ENCODE measurements at places on chromosomes 1 and 21.

DNA sequence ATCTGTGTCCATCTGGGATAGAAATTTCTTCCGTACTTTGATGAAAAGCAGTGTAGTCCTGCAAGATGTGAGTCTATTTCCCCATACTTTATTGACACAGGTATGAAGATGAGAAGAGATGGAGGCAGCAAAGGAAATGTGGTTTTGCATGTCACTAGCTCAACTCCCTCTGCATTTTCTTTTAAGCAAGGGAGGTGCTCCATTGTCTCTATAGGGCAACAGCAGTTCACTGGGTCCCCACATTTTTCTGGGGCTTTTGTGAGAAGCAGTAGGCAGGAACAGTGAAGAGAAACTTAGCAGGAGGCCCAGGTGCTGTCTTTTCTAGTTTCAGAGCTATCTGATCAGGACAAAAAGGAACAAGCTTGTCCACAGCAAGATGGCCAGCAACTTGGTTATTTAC is 37.1 kb downstream of the C21orf91 start:
- DNase-seq, result peak; percentile 31

- peak; percentile 13 for DNase-seq
Observed at GRCh38 chr1:227934476-227935313, 13.0 kb downstream of the WNT9A start.

GRCh38 chr1:31954607-31955283 is 16.6 kb upstream of the PTP4A2 start:
- DNase-seq, result no peak

DNA sequence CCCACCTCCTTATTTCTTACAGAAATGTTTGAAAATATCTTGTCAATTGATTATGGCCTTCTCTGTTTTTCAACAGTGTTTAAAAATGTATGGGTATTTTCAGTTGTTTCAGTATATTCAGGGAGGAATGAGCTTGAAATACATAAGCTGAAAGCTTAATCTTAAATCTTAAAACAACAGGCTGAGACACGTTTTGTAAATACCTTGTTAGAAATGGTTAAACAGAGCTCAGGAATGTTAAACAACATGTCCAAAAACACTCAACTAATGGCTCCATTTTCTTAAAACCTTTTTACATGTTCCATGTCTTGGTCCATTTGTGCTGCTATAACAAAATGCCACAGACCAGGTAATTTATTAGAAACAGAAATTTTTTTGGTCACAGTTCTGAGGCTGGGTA is 953.8 kb upstream of the ADGRL2 start:
- DNase-seq, result no peak

GRCh38 chr1:154945962-154946850 is 9.7 kb upstream of the PMVK start:
- DNase-seq, result no peak

GRCh38 chr1:150168960-150169601 is 19.4 kb downstream of the PLEKHO1 start:
- DNase-seq, result peak; percentile 71

- no peak for DNase-seq
Observed at GRCh38 chr1:151970128-151970527, 23.5 kb downstream of the S100A10 start.

DNA sequence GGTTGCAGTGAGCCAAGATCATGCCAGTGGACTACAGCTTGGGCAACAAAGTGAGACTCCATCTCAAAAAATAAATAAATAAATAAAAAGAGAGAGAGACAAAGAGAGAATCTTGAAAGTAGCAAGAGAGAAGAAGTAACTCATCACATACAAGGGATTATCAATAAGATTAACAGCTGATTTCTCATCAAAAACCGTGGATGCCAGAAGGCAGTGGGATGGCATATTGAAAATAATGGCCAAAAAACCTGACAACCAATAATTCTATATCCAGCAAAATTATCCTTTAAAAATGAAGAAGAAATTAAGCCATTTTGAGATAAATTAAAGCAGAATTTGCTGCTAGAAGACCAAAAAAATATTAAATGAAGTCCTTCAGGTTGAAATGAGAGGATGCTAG is 35.7 kb downstream of the KLHDC7A start:
- no peak for DNase-seq

DNA sequence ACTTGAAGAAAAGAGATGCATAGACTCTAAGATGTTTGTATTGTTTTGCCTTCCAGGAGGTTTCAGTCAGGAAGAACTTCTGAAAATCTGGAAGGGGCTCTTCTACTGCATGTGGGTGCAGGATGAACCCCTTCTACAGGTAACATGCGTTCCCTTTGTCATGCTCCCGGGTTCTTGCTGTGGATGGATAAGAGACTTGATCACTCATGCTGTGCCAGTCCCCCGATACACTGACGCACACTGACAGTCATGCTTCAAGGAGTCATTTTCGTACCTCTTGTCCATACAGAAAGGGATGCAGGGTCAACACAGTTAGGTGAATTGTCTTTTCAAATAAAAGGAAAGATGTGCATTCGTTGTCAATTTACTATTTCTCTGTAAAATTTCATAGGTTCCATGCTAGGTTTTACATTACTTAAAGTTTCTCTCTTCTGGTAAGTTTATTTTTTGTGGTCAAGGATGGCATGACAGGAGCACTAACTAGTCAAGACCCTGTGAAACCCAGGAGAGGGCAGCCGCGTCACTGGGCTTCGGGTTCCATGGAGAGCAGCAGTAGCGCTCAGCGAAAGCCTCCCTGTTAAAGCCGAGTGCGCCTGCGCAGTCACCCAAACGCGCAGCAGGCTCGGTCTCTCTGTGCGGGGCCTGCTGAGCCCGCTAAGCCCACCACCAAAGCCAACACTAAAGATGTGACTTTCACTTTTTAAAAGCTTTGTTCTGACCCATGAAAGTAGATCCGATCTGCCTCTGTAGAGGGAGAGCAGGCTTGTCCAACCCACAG is 10.7 kb downstream of the RRP1B start:
- DNase-seq, result no peak

DNA sequence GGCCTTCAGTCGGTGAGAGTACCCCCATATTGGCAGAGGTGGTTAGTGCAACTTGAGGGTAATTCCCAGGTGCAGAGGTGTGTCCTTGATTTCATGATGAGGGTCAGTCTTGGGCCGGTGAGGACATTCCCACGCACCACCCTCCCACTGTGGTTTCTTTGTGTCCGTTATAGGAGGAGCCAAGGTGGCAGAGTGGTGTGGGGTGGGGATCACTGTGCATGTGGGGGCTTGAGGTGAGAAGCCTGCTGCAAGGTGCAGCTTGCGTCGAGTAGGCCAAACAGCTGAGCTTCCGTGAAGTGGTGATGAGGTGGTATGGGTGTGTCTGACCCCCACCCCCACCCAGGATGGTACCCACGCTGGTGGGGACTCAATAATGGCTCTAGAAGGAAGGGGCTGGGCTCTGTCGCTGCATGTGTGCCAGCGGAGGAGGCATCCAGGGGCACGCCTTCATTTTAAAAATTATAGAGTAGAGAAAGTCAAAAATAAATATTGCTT is 6.2 kb downstream of the PTPRF start:
- DNase-seq, result no peak

- DNase-seq, result no peak
Observed at GRCh38 chr1:46725736-46726108, 6.8 kb upstream of the EFCAB14 start.

DNA sequence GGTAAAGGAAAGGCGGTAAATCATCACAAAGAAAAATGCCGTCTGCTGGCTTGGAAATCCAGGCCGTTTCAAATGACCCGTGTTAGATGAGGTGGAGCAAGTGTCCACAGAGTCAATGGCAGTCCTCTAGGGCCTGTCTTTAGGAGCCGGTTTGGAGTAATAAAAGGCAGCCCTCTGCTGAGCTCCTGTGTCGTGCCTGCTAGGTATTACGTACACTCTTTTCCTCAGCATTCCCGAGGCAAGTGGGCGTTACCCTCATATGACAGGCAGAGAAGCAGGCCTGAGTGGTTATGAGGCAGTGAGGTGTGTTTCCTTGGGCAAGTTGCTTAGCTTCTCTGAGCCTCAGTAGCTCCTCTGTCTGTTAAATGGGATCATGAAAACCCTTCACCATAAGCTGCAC is 7.7 kb downstream of the NENF start:
- no peak for DNase-seq

GRCh38 chr1:226772446-226773139 is 33.5 kb upstream of the ITPKB start:
- no peak for DNase-seq
